ENCODE measurements at places on chromosomes 16 and 17.
A peak's percentile ranks its signal among the peaks of the same experiment; 100 is the strongest.

- peak; percentile 63 for DNase-seq
Measured at GRCh38 chr17:3888343-3889171, 4.3 kb downstream of the CAMKK1 start.

DNA sequence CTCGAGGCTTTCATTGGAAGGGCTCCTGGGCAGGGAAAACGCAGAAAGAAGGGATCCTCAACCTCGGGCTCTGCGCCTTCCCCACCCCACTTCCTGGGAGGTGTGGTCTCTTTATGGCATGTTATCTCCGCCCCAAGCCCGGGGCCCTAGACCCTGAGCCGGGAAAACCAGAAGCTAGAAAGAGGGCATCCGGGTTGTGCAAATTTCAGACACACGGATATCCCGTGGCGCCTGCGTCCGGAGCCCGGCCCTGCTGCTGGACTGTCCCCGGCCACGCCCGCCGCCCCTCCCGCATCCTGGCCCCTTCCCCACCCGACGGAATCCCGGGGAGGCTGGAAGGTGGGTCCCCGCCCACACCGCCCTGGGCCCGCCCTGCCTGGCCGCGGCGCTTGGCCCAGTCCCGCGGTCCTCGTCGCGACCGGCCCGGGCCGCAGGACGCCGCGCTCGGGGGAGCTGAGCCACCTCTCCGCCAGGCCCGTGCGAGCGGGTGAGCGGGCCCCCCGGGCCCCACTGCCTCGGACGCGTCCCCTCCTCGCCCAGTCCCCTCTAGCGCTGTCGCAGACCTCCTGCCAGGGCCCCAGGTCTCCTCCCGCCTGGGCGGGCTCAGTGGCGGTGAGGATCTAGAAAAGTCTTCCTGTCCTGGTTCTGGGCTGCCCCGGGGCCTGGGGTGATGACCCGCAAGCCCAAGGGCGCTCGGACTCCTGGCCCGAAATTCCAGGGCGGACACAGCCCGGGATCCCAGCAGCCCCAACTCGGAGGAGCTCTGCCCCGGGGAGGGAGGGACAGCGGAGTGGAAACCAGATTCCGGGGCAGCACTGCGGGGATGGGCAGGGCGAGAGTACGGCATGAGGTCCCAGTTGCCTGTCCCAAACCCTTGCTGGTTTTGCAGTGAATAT is at the start of gene SLC16A5:
TSS of gene SLC16A5 (plus strand) at position 397 of the 896 bp plus-strand sequence. CDS start 5,683 bp downstream, outside the sequence.
- no peak for DNase-seq

DNA sequence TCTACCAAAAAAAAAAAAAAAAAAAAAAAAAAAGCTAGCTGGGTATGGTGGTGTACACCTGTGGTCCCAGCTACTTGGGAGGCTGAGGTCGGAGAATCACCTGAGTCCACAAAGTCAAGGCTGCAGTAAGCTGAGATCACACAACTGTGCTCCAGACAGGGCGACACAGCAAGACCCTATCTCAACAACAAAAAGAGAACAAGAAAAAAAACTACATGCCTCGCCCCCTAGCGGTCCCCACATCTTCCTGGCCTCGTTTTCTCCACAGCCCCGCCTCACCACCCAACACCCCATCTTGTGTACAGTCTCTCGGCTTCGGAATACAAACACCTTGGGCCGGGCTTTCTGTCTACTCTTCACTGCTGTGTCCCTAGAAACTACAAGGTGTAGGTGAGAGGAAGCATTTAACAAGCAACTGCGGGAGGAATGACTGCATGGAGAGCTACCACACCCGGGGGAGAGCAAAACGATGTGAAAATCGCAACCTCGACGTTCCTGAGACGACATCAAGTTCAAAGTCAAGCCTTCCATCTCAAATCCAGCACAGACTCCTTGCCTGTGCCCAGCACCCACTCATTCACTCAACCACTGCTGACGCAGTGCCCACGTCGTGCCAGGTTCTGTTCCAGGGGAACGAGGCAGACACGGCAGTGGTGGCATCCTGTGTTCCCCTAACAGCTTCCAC is 9.0 kb downstream of the NTAN1 start:
- DNase-seq, result no peak

DNA sequence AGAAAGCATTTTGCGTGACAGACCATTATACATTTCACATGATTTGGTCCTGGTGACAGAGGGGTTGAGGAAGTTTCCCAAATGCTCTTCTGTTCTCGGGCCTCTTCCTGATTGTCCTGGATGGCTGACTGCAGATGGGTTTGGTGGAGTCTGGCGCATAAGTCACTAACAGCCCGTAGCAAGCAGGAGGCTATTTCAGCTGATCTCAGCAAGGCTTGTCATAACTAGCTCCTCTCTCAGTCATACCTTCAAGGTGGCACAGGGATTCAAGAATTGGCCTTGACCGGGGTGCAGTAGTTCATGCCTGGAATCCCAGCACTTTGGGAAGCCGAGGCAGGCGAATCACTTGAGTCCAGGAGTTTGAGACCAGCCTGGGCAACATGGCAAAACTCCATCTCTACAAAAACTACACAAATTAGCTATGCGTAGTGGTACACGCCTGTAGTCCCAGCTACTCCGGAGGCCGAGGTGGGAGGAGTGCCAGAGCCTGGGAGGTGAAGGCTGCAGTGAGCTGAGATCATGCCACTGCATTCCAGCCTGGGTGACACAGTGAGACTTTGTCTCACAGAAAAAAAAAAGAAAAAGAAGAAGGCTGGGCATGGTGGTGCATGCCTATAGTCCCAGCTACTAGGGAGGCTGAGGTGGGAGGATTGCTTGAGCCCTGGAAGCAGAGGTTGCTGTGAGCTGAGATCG is 68.9 kb upstream of the HAS3 start:
- DNase-seq, result no peak

GRCh38 chr16:66298006-66298405 is 68.5 kb upstream of the CDH5 start:
- DNase-seq, result no peak

- DNase-seq, result no peak
Measured at GRCh38 chr17:17152385-17152784, 53.7 kb downstream of the PLD6 start.

- no peak for DNase-seq
Measured at GRCh38 chr16:7650431-7650830, 317.8 kb downstream of the RBFOX1 start.

- DNase-seq, result no peak
Measured at GRCh38 chr16:56941856-56942331, 10.0 kb downstream of the HERPUD1 start.

DNA sequence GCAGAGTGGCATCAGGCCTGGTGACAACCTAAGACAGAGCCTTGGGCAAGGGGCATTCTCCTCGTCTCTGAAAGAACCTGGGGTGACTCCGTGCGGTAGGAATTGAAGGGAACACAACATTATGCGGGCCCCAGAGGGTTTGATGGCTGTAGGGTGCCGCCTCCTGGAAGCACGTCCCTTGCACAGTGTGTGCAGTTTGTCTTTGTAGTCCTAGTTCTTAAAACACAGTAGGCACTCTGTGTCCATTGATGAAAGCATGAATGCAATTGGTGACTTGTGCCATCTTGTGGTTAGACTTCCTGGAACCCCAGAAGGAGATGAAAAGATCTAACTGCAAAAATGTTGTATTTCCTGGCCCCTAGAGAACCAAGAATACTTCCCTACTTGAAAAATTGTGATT is 279.8 kb downstream of the UTP18 start:
- DNase-seq, result no peak

DNA sequence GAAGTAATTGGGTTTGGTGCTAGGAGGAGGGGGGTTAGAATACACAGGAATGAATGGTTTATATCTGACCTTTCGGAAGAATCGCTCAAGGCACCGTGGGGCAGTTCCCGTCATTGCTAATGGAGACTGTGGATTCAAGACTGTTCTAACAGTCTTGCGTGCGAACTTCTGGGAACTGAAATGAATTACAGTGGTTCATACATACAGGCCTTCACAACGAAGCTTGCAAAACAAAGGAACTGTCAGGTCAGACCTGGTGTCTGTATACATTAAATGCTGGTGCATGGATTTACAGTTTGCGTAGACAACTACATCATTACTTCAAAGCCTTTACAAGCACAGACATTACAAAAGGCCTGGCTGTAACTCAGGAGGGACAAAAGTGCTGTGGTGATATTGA is 983.9 kb downstream of the CDH11 start:
- DNase-seq, result no peak

DNA sequence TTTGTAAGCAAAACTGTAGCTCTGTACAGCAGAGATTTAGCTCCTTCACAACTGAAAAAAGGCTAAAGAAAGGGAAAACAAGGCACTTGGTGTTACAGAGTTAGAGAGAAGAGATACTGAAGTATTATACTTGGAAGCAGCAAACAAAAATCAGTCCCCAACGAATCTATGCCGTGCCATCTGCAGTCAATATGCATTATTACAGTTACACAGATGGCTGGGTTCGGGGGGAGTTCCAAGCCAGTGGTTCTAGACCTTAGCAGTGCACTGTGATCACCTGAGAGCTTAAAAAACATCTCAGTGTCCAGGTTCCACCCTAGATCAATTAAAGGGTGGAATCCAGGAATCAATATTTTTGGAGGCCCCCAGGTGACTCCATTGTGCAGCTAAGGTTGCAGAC is 489.9 kb downstream of the SHISA9 start:
- DNase-seq, result no peak

GRCh38 chr17:61458421-61459141 is 6.4 kb downstream of the TBX4 start:
- no peak for DNase-seq

DNA sequence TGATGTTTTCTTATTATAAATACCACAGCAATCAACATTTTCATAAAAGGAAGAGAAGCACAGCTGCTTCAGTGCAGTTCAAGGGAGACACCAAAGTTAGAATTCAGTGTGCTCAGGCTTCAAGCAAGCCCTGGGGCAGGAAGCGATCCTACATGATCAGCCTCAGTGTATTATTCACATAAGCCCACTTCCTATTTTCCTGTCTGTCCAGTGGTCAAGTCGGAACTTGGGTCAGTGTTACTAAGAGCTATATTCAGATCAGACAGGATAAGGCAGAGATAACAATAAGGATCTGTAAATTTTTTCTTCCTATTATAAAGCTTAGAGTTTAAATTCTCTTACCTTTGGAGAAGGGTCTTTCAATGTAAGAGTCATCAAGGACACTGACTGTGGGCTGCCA is 12.9 kb downstream of the HEATR6 start:
- no peak for DNase-seq

DNA sequence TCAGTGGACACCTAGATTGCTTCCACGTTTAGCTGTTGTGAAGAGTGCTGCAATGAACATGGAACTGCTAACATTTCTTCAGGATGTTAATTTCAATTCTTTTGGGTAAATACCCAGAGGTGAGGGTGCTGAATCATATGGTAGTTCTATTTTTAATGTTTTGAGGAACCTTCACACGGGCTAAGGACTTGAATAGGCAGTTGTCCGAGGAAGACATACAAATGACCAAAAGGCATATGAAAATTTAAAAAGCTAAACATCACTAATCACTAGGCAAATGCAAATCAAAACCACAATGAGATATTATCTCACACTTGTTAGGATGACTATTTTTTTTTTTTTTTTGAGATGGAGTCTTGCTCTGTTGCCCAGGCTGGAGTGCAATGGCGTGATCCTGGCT is 173.3 kb downstream of the PRKCB start:
- DNase-seq, result no peak

DNA sequence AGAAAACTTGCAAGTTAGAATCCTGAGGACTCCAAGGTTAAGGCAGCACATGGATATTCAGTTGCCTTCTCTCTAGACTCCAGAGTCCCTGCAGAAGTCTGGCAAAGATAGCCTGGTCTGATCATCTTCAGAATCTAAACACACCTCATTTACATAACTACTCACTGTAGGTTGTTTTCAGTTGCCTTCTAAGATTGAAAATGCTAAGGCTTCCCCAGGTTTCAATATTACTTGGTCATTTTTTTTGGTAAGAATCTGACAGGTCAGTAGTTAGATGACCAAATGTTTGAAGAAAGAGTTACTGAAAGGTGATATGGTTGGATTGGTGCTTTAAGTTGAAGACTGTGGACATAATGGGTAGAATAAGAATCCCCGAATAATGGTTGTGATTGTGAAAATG is 205.4 kb upstream of the KCNJ16 start:
- DNase-seq, result no peak

- DNase-seq, result no peak
Measured at GRCh38 chr17:4897198-4897687, 2.1 kb upstream of the C17orf107 start.

DNA sequence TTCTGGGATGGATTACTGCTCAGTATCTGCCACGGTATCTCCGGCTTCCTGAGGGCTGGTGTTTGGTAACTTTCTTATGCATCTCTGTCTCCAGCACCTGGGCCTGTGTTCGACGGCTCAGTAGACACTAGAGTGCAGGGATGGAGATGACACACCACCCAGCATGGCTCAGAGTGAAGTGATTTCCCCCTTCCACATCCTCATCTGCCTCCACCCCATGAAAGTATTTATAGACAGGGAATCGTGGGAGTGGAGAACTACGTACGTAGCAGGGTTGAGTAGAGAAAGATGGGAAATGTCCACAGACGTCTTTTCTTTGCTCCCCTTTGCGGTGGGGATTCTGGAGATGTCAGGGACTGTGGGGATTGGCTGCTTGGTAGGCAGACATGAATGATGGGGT is 11.8 kb upstream of the SLC25A19 start:
- DNase-seq, result no peak

All from non-pigmented ciliary epithelial cell (primary cell).